ENCODE measurements at places on chromosomes 1 and 21. TPM values are rescaled to one million over a fixed set of nuclear protein-coding genes. Genes with fewer than 3 reads are reported as not detected.

The PKP1 gene
- not detected for polyA plus RNA-seq

The RNF223 gene
- not detected for polyA plus RNA-seq

The KCNJ6 gene
- 0.50 TPM for polyA plus RNA-seq

The CBS gene
- 2.6 TPM for polyA plus RNA-seq

The RBM34 gene
- 163 TPM for polyA plus RNA-seq

The GJB4 gene
- polyA plus RNA-seq = not detected
